ENCODE measurements at places on chromosomes 16 and 17. TPM values are rescaled to one million over a fixed set of nuclear protein-coding genes. Genes with fewer than 3 reads are reported as not detected.

DNA sequence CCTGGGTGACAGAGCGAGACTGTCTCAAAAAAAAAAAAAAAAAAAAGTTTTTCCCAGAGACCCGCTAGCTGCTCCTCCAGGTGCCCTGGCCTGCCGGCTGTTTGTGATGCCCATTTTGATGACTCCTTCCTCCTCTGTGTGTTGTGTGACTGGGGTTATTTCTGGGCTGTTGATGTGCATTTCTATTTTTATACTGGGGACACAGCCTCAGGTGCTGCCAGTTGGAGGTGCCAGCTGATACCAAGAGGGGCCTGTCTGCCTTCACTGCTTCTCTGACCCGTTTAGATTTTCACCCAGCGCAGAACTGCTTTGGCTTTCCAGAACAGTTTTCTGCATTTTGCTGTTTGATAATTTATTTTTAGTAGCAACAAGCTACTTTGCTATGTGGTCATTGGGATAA is 6.7 kb downstream of the PLA2G15 start:
- no peak for DNase-seq

GRCh38 chr16:79600638-79601091 is at the start of gene MAF:
Gene MAF, minus strand, starts transcription at chr16:79600737. Its CDS starts 835 bp downstream, at chr16:79599902.
- peak; percentile 94 for DNase-seq

- no peak for DNase-seq
These were observed 17.2 kb downstream of the COPRS start for GRCh38 chr17:31841850-31842194.

DNA sequence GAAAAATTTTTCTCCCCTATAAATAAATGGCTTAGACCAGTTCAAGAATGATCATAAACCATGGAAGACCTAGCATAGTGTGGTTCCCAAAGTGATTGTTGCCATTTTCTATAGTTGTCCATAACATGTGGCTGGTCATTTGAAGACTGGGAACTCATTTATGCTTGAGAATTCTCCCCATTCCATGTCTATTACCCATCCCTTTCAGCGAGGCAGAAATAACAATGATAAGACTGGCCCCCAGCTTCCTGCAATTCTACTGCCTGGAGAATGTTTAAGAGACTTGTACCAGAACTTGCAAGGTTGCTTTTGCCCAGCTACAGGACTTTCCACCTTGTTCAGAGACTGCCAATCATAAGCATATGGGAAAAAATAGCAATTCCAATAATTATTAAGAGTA is 146.5 kb upstream of the CDH11 start:
- DNase-seq, result no peak

GRCh38 chr16:89973235-89973634 is 24.7 kb downstream of the DEF8 start:
- DNase-seq, result no peak

GRCh38 chr16:54446639-54447038 is 160.1 kb upstream of the IRX3 start:
- DNase-seq, result peak; percentile 77

DNA sequence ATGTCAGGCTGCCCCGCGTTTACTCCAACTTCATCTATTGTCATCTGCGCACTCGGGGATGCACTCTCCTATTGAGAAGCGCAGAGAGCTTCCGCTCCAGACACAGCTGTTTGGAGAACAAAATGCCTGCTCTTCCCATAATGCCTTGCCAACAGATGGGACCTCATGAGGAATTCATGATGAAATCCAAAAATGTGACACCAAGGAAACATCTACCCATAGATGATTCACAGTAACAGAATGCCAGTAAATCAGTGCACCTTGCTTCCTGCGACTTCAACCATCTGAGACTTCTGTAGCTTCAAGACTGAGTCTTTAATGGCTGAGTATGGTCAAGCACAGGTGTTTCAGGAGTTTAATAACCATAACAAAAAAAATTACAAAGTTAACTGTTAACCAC is 1144.9 kb upstream of the GOT2 start:
- DNase-seq, result peak; percentile 13

- DNase-seq, result peak; percentile 10
These were observed 70.6 kb upstream of the CLEC3A start for GRCh38 chr16:77951788-77952187.

DNA sequence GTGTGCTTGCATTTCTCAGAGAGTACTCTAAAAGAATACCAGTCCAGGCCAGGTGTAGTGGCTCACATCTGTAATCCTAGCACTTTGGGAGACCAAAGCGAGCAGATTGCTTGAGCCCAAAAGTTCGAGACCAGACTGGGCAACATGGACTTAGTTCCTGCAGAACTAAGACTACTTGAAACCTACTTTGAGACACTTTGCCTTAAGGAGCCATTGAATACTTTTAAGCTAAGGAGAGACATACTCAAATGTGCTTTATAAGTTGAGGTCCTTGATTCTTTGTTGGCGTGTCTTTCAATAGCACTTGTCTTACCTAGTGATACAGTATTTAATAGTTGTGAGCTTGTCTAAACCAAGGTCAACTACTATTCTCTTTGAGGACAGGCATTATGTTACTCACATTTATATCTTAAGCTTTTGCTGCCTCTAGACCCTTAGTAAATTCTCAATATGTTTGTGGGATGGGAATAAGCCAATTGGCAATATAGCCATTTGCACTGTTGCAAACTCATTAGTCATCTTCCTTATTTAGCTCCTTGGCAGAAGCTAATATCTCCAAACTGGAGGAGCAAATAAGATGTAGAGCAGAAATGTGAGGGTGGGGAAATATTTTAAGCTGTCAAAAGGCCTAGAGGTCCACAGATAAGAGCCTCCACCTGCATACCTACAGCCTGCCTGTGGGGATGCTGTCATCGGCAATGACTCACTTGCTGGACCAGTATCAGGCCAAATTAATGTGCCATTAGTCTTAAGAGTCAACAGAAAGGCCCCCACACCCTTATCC is 16.3 kb downstream of the SCPEP1 start:
- DNase-seq, result no peak

GRCh38 chr17:74711058-74711824 is 1.5 kb downstream of the CD300LF start:
- no peak for DNase-seq

DNA sequence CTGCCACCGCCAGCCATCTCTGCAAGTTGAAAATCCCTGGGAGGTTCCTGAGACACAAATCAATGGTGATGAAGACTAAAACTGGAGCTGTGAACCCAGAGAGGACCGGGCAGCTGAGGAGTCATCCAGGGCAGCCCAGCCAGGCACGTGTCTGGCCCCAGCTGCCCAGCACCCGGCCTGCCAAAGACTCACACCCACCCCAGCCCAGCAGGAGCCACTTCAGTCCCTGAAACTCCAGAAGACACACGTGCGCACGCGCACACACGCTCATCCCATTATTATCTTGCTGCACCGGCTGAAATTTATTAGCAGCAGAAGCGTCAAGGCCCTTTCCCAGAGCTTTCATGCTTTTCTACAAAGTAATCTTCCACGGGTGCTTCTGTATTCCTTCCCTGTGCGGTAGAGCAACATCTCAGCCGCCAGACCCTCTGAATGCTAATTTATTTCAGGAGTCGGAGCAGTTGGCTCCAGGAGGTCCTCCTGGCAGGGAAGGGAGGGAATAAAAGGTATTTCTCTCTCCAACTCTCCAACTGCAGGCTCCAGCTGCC is 59.8 kb upstream of the RBFOX3 start:
- DNase-seq, result no peak

DNA sequence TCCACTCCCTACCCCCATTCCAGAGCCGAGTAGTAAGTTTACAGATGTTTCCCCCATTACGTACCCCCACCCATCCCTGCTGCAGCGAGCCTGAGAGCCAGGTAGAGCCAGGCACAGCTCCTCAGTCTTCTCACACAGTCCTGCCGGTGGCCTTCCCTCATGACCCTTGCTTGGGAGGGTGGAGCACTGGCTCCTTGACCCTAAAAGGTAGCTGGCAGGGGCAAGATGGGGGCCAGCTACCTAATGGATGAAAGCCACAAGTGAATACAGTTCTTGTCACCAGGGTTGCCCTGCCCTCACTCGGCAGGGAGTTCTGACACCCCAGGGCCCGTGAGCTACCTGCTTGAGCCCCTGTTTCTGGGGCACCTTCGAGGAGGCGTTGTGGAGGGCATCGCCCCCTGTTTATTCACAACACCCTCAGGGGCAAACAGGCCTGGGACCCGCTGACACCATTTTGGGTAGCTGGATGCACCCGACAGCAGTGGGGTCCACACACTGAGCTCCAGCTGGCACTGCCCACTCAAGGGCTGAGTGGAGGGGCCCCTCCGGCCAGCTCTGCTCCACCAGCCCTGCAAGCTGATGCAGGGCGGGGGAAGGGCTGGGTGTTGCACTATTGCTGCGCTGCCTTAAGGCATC is 22.2 kb downstream of the ADAM11 start:
- DNase-seq, result no peak

- peak; percentile 67 for DNase-seq
These were observed 34.0 kb downstream of the NEUROD2 start for GRCh38 chr17:39573447-39574298.

DNA sequence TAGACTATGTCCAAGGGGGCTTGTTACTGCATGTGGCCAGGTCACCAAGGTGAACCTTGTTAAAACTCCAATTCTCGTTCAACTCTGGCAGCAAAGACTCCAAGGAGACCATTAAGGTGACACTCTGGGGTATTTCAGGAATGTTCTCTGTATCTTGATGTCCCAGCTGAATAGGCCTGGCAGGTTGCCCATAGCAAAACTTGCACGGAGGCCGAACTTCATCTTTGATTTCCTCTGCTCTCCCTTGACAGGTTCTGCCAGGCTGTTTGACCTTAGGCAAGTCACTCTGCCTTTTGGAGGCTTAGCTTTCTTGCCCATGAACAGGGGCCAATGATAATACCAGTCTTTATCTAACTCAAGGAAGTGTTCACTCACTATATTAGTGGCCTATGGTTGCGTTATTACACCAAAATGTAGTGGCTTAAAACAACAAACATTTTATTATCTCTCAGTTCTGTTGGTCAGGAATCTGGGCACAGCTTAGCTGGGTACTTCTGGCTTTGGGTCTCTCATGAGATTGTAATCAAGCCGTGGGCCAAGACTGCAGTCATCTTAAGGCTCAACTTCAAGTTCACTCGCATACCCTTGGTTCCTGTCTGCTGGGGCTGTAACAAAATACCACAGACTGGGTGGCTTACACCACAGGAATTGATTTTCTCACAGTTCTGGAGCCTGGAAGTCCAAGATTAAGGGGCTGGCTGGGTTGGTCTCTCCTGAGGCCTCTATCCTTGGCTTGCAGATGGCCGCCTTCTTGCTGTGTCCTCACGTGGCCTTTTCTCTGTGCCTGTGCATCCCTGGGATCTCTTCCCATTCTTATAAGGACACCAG is 168.5 kb downstream of the UTP18 start:
- DNase-seq, result no peak

- no peak for DNase-seq
These were observed 13.1 kb downstream of the SLC38A8 start for GRCh38 chr16:84029297-84030047.

DNA sequence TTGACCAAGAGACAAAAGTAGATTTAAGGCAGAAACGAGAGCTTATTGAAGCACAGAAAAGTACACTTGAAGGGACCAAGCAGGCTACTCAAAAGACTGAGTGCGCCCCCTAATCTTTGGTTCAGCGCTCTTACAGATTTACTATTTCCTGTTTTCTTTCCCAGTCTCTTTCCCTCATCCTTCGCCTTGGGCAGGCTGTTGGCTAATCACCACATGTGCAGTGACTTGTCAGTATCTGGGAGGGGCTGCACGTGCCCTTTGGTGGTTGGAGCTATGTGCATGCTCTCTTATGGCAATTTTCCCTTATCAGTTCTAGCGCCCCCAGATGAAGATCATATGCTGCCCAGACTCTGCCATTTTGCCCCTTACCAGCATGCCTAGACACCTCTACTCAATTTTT is 35.4 kb upstream of the SHISA6 start:
- no peak for DNase-seq

Gene ADAM11
- total RNA-seq, result 0.13 TPM

Gene PPY
- total RNA-seq, result not detected

Gene NR1D1
- 2.0 TPM for total RNA-seq

Gene ARL5C
- total RNA-seq, result not detected

Gene TBC1D3H
- not detected for total RNA-seq

Gene BCO1
- total RNA-seq, result not detected

Gene GRAP
- not detected for total RNA-seq

Gene CRHR1
- total RNA-seq, result not detected
